Lower leg skin (tissue), 4 donors: ENCODE measurements at places on chromosomes 2 and 18. TPM values are rescaled to one million over a fixed set of nuclear protein-coding genes. Genes with fewer than 3 reads are reported as not detected.

DNA sequence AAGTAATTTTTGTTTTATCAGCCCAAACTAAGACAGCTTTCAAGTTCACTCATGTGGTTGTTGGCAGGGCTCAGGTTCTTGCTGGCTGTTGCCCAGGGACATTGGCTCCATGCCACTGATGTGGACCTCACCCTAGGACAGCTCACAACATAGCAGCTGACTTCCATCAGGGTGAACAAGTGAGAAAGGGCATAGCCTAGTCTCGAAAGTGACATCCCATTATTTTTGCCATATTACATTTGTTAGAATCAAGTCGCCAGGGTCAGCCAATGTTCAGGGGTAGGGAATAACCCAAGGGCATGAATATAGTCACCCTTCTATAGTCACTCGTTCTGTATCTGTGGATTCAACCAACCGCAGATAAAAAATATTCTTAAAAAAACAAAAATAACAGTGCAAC lies 10.7 kb upstream of the CWC22 start:
- peak; percentile 34 for DNase-seq

- DNase-seq = peak; percentile 48
Observed at GRCh38 chr2:178331474-178332432, 119.2 kb downstream of the PRKRA start.

DNA sequence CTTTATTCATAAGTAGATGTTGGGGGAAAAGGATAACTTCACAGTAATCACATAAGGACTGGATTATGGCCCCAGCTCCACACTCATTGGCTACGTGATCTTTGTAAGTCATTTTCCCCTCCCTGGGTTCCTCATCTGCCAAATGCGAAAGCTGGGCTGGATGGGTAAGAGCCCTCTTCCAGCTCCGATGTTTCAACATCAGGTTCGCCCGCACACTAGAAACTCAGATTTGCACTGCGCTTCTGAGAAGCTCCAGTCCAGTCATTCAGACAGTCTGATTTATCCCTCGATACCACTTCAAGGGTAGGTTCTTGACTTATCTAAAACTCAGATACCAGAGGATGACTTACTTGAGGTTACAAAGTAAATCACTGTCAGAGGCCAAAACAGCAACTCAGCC lies 31.0 kb upstream of the RMDN2 start:
- no peak for DNase-seq

GRCh38 chr2:42925742-42926433 lies 133.5 kb upstream of the HAAO start:
- DNase-seq = no peak

- DNase-seq = no peak
Observed at GRCh38 chr2:171595456-171595855, 73.2 kb downstream of the CYBRD1 start.

DNA sequence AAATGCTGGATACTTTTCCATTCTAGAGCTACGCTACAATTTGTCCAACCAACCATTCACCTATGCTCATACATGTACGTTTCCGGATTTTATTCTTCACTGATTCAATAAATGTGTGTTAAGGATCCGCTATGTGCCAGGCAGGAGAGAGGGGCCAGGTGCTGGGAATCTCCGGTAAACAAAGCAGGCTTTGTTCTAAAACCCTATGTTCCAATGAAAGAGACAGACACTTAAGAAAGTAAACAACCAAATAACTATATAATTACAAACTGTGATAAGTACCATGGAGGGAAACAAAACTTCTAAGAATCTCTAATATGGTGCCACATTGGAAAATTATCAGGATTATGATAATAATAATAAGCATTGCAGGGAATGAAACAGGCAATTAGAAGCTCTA lies 22.2 kb upstream of the POMC start:
- DNase-seq = no peak

DNA sequence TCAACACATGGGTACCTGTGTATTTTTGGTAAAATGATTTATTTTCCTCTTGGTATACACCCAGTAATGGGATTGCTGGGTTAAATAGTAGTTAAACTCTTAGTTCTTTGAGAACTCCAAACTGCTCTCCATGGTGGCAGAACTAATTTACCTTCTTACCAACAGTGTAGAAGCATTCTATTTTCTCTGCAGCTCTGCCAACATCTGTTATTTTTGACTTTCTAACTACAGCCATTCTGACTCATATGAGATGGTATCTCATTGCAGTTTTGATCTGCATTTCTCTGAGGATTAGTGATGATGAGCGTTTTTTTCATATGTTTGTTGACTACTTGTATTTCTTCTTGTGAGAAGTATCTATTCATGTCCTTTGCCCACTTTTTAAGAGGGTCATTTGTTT lies 180.6 kb downstream of the FSIP2 start:
- no peak for DNase-seq

DNA sequence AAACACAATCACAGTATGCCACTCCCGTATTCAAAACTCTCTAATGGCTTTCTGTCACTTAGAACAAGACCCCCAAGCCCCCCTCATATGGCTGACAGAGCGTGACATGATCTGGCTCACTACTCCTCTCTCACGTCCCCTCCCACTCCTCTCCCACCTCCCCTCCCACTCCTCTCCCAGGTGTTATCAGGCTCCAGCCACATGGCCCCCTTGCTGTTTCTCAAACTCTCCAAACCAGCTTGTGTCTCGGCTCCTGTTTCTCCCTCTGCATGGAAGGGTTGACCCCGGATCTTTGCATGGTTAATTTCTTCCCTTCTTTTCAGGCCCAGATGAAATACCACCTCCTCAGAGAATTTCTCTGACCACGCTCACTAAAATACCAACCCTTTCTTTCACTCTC lies 180.8 kb downstream of the SLC8A1 start:
- no peak for DNase-seq

GRCh38 chr2:183530333-183530901 lies 406.2 kb downstream of the NUP35 start:
- no peak for DNase-seq

DNA sequence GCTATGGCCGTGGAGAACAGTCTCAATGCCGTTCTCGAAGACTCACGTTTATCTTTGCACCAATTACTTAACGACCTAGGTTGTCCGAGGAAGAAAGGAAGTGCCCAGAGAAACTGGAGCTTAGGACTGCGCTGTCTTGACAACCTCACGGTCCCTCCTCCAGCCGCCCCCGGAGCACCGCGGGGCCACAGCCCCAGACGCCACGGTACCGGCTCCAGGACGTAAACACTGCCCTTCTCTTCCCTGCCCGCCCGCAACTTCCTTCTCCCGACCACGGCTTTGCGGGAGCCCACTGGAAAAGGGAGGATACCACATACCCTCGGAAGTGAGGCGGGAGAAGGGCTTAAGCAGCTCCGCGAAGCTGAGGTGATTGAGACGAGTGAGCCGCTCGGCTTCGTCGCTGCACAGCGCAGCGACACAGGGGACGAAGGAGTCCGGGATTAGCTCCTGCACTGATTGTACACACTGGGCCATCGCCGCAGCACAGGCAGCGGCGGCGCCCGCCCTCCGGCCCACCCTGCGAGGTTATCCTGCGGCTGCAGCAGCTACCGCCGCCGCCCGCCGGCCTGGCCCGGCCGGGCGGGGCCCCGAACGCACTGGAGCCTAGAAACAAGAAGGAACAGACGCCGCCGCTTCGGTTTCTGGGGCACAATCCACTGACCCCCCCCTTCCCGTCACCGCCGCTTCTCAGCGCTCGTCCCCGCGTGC lies 483 bp downstream of the TRAPPC8 start:
- peak; percentile 21 for DNase-seq

- no peak for DNase-seq
Observed at GRCh38 chr2:192696857-192697256, 502.1 kb upstream of the TMEFF2 start.

- no peak for DNase-seq
Observed at GRCh38 chr18:33957707-33958106, 267.0 kb downstream of the NOL4 start.

The SLC4A5 gene
- total RNA-seq = 4.0 TPM

DNA sequence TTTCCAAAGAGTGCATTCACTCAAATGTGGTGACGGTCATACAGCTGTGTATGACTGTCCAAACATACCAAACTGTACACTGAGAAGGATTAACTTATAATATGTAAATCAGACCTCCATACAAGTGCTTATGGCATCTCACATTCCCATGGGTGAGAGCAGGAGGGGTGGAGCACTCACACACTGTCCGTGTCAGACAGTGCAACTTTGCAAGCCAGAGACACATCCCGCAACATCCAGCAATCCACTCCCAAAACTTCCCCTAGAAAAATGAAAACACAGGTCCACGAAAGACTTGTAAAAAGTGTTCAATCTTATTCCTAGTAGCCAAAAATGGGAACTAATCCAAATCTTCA lies 36.4 kb downstream of the FAM168B start:
- DNase-seq = no peak

- DNase-seq = peak; percentile 90
Observed at GRCh38 chr2:120436885-120437603, 91.1 kb downstream of the INHBB start.

DNA sequence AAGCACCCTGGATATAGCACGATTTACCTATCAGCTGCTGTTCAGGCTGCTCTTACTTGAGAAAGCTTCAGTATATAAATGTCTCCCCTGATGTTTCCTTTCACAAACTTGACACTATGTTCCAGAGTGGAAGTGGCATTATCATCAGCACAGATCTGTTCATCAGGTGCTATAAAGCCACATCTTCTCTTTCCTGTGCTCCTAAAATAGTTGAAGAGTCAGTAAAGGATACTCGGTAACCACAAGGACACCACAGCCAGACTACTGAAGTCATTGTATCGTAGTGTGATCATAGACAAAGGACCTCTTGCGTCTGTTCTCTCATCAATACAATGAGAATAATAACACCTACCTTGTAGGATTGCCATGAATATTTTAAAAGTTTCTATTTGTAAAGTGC lies 841.0 kb upstream of the CELF4 start:
- no peak for DNase-seq

DNA sequence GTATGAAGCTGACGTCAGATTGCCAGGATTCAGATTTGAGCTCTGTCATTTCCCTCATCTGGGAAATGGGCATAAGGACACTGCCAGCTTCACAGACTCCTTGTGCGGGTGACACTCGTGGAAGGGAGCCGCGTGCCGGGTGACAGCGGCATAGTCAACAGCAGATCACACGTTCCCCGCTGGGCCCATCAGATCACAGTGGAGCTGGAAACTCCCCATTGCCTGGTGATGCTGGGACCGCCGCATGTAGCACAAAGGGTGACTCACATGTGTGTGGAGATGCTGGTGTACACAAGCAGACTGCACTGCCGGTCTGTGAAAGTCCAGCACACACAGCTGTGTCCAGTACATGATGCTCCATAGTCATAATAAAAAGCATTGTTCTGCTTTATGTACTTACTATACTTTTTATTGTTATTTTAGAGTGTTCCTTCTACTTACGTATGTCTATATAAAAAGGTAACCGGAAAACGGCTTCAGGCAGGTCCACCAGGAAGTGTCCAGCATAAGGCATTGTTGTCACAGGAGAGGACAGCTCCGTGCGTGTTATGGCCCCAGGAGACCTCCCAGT lies 31.8 kb downstream of the SALL3 start:
- no peak for DNase-seq

- DNase-seq = peak; percentile 83
Observed at GRCh38 chr2:26613241-26614215, 27.6 kb downstream of the CIB4 start.

GRCh38 chr2:233098618-233099017 lies 38.5 kb downstream of the INPP5D start:
- no peak for DNase-seq

- DNase-seq = no peak
Observed at GRCh38 chr2:122808286-122808969, 1053.0 kb downstream of the TSN start.

GRCh38 chr18:830315-830901 lies 18.4 kb upstream of the YES1 start:
- DNase-seq = peak; percentile 35

DNA sequence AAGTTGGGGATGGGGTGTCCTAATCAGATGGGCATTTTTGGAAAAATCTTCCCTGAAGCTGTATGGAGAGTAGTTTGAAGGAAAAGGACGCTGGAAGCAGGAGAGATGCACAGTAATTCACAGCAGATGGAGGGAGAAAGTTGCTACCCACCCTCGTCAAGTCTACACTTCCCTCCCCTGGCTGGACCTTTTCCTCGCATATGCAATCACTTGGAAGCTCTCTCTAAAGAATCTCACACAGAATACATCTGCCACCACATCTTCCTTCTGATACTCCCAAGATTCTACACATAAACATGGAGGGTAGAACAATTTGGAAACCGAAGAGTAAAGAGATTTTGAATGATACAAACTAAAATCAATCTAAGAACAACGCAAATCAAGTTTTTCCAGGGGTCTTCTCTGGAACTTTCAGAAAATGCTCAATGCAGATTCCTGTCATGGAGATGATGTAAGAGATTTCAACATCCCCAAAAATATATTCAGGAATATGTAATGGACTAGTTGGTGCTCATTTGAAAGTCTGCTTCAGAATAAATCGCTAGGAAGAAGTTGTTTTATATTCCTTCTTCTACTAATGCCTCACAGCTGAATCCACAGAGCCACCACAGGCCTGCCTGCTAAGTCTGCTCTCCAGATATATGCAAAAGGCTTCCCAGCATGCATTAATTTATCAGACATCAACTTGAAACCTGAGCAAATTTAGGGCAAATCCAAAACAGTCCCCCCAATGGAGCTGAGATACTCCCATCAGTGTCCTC lies 291.5 kb downstream of the LRATD1 start:
- no peak for DNase-seq

The GNAL gene
- total RNA-seq = 12.3 TPM

The ITM2C gene
- total RNA-seq = 19.1 TPM

GRCh38 chr2:181573140-181573736 lies 83.7 kb downstream of the CERKL start:
- DNase-seq = no peak

- no peak for DNase-seq
Observed at GRCh38 chr2:33392366-33392765, 84.1 kb upstream of the RASGRP3 start.

DNA sequence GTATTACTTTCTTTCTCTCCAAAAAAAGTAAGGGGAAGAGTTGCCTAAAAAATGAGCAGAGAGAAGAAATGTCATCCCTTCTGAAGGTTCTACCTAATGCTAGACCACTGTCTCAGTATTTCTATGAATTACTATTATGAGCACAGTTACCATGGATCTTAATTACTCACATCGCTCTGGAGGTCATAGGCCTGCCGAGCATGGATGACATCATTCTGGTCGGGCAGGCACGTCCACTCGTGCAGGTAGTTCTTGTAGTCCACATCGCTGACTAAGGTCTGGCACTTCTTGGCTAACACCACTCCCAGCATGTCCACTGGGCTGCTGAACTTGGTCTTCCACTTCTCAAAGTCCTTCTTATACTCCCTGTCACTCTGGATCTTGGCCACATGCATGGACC lies 106.9 kb downstream of the NEB start:
- no peak for DNase-seq
